ENCODE measurements at places on chromosomes 11 and 22.

DNA sequence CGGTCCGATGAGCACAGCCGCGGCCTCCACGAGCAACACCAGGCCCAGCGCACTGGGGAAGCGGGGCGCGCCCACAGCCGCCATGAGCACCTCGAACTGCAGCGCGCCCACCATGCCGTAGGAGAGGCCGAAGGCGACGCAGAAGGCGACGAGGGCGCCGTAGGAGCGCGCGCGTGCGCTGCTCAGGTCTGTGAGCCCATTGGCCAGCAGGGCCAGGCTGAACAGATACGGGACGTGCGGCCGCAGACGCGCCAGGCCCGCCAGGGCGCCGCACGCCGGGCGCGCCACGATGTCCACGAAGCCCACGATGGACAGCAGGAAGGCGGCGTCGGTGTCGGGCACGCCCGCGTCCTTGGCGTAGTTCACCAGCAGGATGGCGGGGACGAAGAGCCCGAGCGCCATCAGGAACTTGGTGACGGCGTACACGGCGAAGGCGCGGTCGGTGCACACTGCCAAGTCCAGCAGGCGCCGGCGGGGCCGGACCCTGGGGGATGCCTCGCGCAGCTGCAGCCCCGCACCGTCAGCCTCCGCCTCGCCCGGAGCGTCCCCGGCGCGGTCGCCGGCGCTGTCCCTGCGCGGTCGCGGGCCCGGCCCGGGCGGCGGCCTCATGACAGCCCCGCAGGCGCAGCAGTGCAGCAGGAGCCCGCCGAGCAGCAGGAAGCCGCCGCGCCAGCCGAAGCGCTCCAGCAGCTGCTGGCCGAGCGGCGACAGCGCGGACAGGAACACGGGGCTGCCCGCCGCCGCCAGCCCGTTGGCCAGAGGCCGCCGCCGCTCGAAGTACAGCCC is 2.9 kb downstream of the SLC16A8 start:
- peak; percentile 69 for DNase-seq

DNA sequence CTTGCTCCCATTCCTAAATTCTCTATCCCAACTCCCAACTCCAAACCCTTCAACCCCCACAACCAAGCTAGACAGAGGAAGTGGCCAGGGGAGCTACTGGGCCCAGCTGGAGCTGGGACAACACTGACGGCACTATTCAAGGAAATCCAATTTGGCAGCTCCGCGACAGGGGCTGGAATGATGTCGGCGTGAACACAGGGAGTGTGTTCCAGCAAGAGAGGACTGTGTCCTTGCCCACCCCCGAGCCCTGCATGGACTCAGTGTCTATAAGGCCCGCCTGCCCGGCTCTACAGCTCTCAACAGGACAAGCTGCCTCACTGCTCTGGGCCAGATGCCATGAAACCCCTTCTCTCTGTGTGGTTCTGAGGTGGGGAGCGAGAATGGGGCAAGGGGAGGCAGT is 11.3 kb downstream of the PCSK7 start:
- no peak for DNase-seq

GRCh38 chr11:17472467-17472866 is 4.2 kb downstream of the ABCC8 start:
- no peak for DNase-seq

GRCh38 chr11:67670316-67671210 is 3.9 kb downstream of the ALDH3B2 start:
- no peak for DNase-seq

DNA sequence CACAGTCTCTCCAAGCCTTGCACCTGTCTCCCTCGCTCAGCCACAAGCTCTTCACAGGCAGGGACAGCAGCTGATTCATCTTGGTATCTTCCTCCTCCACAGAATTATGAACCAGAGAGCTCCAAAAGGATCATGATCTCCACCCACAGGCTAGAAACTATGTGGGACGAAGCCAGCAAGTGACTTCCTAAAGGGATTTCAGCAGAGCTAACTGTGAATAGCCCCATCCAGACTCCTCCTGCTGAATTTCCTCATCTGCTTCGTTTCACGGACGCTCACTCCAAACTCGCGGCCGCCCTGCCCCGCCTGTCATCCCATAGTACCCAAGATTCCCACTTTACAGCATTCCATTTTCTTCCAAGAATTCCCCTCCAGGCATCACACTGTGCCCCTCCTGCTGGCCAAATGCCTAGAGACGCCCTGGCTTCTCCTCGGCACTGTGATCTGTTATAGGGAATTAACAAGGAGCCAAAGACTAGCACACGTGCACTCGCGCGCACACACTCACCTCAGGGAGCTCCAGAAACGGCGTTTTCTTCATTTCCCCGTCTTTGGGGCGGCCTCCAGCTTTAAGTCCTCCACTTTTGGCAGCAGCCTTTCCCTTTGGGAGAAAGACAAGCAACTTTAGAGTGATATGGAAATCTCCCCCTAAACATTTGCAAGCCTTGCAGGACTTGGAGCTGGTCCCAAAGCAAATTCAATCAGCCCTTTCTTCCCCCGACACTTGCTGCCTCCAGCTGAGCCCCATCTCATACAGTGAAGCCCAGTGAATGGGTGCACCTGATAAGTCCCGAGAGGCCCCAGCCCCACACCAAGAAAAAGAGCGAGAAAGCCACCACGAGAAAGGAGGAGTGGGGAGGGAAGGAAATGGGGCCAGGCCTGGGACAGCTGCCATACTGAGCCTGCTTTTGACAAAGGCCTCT is 35.5 kb downstream of the SPATA19 start:
- DNase-seq = no peak

GRCh38 chr11:69439127-69439526 is 42.3 kb upstream of the LINC01488 start:
- no peak for DNase-seq

DNA sequence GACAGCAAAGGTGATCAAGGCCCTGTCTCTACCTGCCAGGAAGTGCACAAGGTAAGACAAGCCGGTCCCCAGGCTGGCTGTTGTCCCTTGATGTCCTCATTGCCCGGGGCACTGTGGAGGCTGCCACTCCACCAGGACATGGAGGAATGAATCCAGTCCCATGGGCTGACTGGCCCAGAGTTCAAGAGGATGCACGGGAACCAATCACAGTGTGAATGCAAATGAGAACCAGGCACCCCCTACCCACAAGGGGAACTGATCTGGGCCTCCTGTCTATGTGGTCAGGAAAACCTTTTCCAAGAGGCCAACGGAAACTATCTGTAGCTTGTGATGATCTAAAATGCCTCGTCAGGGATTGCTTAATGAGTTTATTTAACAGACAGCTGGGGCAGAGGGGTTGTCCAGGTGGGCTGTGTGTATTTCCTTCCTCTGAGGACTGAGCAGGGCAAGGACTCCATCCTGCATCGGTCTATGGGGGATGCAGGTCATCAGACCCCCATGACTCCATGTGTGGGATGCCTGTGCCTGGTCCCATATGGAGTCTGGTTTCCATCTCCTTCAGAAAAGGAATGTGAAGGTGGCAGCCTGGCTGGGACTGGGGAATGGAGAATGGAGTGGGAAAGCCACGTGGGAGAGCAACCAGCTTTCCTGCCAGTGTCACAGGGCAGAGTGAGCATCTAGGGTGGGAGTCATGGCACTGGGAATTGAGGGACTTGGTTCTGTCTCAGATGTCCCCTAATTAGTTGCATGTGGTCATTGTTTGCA is 60.5 kb downstream of the CD82 start:
- DNase-seq = peak; percentile 65

GRCh38 chr11:34749666-34750659 is 129.1 kb downstream of the EHF start:
- DNase-seq = no peak

DNA sequence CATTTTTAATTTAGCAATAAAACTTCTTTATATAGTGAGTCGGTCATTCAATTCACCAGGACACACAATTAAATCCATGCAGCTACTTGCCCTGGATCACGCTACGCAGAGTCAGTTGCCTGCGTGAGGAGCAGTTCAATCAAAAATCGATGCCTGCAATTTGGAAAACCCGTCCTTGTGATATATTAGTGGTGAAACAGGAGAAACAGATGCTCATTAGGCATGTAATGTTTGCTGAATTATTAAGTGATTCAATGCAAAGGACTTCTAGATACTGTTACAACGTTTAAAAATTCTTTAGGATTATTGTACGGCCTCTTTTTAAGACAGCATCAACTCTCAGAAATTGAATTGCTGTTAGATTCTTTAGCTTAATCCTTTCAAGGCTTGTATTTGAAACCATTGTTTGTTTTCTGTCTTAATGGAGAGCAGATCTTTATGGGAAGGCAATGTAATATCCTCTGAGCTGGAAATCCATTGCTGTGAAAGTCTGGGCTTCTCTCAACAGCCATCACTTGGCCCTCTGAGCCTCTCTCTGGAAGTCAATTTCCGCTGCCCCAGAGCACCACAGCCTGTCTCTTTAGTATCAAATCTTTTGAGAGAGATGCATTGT is 20.1 kb upstream of the PAMR1 start:
- DNase-seq = no peak

- no peak for DNase-seq
Measured at GRCh38 chr11:86483940-86484794, 109.5 kb downstream of the CCDC81 start.

- DNase-seq = no peak
Measured at GRCh38 chr11:1171985-1172728, 14.4 kb downstream of the MUC5AC start.

DNA sequence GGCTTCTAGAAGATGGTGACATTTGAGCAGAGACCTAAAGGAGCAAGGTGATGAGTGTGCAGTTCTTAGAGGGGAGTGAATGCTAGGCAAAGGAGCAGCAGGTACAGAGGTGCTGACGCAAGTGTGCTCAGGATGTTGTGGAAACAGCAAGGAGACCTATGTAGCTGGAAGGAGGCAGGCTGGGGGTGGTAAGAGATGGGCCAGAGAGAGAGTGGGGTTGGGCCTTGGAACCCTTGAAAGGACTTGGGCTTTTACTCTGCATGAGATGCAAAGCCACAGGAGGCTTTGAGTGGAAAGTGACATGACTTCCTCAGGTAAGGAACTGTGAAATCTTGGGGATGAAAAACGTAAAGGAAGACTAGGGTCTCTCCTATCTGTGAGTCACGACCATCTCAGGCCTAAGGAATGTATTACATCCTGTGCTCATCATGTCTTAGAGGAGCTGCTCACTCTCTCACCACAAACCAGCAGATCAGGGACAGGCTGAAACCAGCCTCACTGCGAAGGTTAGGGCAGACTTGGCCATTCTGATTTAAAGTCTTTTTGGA is 65.4 kb downstream of the MICAL2 start:
- no peak for DNase-seq

GRCh38 chr11:100229086-100229485 is 458.0 kb upstream of the ARHGAP42 start:
- DNase-seq = no peak
